ENCODE measurements at places on chromosomes 4 and X. TPM values are rescaled to one million over a fixed set of nuclear protein-coding genes. Genes with fewer than 3 reads are reported as not detected.

Gene XPNPEP2
- 0.14 TPM for polyA plus RNA-seq

Gene CXorf49
- not detected for polyA plus RNA-seq

Gene GRID2
- not detected for polyA plus RNA-seq

Gene VEGFC
- not detected for polyA plus RNA-seq

Gene ENPP6
- polyA plus RNA-seq: 0.01 TPM

Gene MID2
- 0.35 TPM for polyA plus RNA-seq

Gene PPP4R3C
- polyA plus RNA-seq: not detected

Gene CSN1S1
- not detected for polyA plus RNA-seq

Gene CYTL1
- polyA plus RNA-seq: not detected

Gene GYPA
- polyA plus RNA-seq: not detected

Gene YY2
- polyA plus RNA-seq: 0.67 TPM

Gene PUDP
- 12.8 TPM for polyA plus RNA-seq

Gene FAM9B
- polyA plus RNA-seq: not detected

Gene RAB41
- polyA plus RNA-seq: not detected

Gene GSPT2
- 1.6 TPM for polyA plus RNA-seq

Gene HDAC6
- 125 TPM for polyA plus RNA-seq

Gene CDKL2
- not detected for polyA plus RNA-seq

Gene KIT
- polyA plus RNA-seq: 0.04 TPM

Gene ZNF718
- polyA plus RNA-seq: 5.3 TPM

Gene FAM47A
- polyA plus RNA-seq: not detected

Gene CCDC149
- not detected for polyA plus RNA-seq

Gene AFM
- polyA plus RNA-seq: not detected

Gene MECP2
- 20.0 TPM for polyA plus RNA-seq

Gene HPRT1
- polyA plus RNA-seq: 6.6 TPM

Gene SHROOM4
- polyA plus RNA-seq: not detected
